ENCODE measurements at places on chromosomes 1 and 21.

- DNase-seq = no peak
Measured at GRCh38 chr1:212110617-212111016, 75.1 kb downstream of the DTL start.

DNA sequence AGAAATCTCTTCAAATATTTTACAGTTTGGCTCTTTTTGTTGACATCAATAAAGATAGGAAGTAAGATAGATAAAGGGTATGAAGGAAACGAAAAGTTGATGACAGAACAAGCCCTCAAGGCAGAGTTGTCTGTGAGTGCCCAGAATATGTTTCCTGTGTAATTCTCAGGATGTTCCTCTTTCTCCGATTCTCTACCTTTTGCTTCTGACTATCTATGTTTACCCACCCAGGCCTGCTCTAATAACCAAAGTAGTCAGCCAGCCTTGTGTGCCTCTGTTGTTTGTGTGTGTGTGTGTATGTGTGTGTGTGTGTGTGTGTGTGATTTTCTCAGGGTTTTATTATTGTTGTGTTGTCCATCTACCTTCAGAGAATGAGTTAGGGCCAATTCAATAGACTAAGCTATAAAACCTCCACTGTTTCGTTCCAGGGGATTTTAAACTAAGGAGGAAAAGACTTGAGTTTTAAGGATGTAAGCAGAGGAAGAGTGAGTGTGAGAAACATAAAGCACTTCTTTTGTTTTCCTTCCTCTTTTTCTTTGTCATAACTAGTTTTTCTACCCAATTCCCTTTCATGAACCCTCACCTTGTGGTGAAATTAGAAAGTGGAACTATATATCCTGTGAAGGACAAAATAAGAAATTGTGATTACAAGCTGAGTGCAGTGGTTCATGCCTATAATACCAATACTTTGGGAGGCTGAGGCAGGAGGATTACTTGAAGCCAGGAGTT is 627.4 kb upstream of the NR5A2 start:
- DNase-seq = no peak

GRCh38 chr1:55211863-55212262 is 3.3 kb downstream of the USP24 start:
- DNase-seq = no peak

- DNase-seq = no peak
Measured at GRCh38 chr1:11855430-11855829, 3.3 kb downstream of the NPPB start.

DNA sequence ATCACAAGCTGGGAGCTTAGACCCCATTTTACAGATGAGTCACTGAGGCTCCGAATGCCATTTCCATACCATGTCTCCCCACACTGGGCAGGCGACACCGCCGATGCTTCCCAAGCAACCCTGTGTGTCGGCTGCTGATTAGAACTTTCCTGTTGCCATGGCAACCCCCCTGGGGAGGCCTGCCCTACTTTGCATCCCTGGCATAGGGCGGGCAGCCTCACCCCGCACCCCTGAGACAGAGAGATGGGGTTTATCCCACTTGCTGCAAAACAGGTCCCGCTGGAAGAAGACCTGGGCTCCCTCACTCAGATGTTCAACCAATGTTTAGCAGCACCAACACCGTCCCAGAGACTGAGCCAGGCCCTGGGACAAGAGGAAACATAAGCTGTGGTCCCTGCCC is 81.5 kb downstream of the CAMK2N1 start:
- DNase-seq = no peak

- DNase-seq = no peak
Measured at GRCh38 chr1:110170766-110171733, 20.8 kb downstream of the SLC6A17 start.

- DNase-seq = no peak
Measured at GRCh38 chr1:7940034-7940433, 605 bp downstream of the TNFRSF9 start.

- DNase-seq = no peak
Measured at GRCh38 chr1:50860702-50861101, 99.4 kb downstream of the FAF1 start.

GRCh38 chr1:64100791-64101190 is 102.6 kb upstream of the UBE2U start:
- no peak for DNase-seq

DNA sequence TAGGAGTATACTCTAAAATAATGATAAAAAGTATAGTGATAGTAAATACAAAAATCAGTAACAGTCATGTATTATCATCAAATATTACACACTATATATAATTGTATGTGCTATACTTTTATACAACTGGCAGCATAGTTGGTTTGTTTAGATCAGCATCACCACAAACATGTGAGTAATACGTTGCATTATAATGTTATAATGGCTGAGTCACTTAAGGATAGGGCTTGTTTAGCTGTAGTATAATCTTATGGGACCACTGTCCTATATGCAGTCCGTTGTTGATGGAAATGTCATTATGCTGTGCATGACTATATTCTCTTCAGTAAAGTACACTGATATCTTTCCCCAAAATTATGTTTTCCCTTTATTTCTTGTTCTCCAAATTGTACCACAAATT is 92.8 kb downstream of the LYPLAL1 start:
- DNase-seq = no peak

DNA sequence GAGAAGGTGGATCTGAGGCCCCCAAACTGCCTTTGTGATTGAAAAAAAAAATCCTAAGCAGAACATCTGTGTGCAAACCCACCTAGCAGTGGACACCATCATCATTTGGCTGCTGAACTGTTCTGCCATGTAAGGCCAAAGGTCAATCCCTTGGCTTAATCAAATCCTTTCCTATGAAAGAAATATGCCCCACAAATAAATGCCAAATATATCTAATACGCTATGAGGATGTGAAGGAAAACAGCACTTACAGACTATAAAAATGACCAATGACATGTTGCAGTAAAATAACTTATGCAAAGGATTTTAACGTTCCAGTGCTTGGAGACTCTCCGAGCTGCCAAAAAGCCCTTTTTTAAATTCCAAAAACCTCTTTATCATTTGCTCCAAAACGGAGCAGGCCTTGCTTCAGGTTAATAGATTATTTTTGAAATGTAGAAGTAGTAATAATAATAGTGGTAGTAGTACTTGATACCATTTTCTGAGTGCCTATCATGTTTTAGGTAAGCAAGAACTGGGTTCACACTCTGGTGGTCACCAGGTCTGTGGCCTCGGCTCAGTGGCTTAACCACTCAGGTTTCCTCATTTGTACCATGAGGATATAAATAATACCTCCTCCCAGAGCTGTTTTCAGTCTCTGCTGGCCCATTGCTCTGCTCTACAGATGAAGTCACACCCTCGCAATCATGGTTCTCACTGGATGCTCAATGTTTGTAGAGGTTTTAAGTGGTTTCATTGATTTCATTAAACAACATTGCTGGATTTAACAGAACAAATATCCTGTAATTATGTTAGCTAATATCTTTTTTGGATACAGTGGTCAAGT is 47.9 kb upstream of the EDEM3 start:
- no peak for DNase-seq

DNA sequence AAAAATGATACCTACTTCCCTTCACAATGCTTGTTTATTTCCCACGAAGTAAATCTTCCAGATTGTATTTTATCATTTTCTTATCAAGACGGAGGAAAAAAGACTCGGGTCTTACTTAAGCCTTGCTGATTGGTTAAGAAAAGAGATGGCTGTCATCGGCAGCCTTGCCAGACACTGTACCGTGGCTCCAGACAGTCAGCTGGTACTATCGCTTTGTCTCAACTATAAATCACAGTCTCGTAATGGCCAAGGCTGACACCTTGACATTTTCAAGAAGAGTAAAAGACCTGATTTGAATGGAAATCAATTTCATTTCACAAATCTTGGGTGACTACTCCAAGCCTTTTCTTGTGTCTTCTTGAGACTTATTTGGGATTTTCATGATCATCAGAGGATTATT is 868.0 kb downstream of the USP25 start:
- no peak for DNase-seq

- DNase-seq = no peak
Measured at GRCh38 chr1:34746785-34747637, 7.8 kb upstream of the GJB5 start.

- no peak for DNase-seq
Measured at GRCh38 chr1:77976433-77977076, 2.3 kb downstream of the FUBP1 start.

DNA sequence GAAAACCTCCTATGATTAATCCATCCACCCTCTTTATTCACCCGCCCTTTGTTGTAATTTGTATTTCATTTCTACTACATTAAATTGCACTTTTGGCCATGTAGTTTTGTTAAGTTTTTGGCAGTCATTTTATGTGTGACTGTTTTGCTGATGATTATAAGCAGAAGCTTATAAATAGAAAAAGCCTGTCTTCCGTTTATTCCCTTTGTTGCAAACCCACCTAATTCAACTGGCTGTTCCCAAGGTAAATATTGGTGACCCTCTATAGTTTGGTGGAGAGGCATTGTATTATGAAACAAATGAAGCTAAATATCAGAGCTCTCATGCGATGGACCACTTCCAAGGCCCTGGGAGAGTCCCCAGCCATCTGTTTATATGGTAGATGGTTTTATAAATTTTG is 36.7 kb upstream of the IGSF3 start:
- DNase-seq = no peak

DNA sequence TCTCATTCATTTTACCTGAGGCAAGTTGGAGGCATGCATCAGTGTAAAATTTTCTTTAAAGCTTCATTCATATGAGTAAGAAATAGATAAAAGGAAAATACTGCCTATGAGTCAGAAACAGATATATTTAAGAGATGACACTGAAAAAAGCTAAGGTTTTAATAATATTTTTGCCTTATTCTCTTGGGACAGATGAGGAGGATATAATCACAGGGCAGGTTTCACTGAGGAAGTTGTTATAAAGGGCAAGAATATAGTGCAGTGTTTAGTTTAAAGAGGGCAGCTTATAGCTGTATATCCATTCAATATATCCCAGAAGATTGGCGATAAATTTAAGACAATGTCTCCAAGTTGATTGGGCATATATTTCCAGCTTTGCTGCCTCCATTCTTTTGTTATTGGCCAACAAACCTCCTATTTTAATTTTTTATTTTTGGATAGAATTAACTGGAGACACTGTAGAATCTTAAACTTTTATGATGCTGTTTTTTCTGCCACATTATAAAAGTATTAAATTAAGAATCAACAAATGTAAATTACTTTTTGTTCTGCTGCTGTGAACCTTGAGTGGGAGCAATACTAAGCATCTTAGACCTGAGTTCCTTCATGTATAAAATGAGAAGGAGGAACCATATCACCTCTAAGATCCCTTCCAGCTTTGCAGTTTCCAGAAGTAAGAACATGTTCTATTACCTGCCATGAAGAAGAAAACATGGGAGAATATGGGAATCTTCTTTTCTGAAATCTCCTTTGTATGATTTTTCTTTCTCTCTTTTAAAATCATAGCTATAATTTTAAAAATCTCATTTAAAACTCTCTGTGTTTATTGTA is 171.6 kb downstream of the S1PR1 start:
- DNase-seq = no peak

Data from activated CD8-positive, alpha-beta memory T cell treated with anti-CD3 and anti-CD28 coated beads for 1 hour (primary cell).